ENCODE measurements at places on chromosomes 7 and 10.

DNA sequence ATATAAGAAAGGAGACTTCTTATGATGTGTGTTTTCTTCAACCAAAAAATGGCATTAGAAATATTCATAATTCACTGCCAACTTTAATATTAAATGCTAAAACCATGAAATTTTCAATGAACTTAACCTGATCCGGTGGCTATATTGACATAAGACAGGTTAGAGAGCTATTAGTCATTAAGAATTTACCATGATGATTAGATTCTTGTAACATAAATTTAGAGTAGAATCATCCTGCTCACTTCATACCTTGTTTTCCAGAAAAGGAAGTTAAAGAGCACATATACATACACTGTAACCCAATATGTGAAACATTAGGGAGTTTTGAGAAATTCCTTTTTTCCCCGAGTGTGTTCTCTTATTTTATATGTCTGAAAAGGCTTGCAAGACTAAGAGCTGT is 430.3 kb upstream of the SEMA3A start:
- DNase-seq: no peak

- peak; percentile 34 for DNase-seq
Observed at GRCh38 chr7:130367088-130367755, 13.1 kb upstream of the CPA1 start.

DNA sequence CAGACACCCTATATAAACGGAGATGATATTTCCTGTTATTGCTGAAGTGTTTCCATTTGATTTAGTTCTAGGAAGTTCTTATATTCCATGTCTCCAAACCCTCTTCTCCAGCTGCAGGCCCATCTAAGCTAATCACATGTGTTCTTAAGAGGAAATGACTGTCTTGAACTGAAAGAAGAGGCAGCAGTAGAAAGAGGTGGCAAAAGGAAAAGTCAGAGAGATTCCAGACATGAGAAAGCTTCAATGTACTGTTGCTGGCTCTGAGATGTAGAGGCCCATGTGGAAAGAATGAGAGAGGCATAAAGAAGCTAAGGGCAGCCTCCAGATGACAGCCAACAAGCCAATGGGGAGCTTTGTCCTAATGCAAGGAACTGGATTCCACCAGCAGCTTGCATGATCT is 287.2 kb downstream of the GFRA1 start:
- DNase-seq: no peak

- DNase-seq: no peak
Observed at GRCh38 chr7:157986051-157986450, 601.6 kb downstream of the PTPRN2 start.

- no peak for DNase-seq
Observed at GRCh38 chr7:100222445-100223132, 2.8 kb downstream of the PVRIG start.

DNA sequence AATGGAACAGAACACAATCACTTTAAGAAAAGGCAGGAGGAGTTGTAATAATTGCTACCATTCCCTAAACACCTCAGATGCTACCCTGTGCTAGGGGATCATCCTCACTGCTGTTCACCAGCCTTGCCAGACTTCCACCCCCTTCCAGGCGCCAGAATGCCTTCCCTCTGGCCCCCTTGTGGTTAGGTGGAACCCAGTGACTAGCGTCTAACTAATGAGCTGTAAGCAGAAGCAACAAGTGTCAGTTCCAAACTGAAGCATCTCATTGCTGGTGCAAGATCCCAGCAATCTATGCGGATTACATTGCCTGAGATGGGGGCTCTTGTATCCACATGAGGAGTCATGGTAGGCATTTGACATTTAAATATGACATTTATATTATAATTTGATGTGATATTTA is 86.6 kb downstream of the FRMD4A start:
- no peak for DNase-seq

DNA sequence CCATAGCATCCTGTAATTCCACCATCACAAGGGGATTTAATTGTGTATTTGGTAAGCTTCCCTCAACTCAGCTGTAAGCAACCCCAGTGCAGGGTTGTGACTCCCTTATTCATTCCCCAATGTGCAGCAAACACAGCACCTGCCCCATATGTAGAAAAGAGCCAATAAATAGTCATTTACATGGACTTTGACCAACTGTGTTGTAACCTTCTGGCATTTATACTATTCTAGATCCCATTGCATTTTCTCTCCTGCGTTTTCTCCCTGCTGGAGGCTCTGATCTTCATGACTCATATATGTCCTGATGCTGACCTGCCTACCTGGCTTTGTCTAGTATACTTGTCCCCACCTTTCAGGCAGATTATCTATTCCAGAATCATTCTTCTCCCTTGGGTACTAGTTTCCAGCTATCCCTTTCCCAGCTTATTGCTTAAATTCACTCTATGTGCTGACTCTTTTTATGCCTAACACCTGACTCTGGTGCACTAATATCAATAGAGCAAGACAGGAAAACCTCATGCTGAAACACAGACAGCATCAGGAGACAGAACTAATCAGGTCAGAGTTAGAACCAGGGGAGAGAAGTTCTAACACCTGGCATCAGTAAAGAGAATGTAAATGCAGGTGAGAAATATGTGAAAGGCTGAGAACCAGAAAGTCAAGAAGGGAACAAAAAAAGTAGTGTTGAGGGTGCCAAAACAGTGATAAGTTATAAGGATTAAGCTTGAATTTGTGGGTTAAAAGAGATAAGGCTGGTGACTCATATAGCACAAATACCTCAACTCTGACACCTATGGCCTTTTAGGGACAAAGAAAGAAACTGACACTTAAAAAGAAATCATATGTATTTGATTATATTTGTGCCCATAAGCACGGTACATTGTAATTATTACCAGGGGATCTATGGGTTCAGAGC is 402.7 kb downstream of the IPMK start:
- DNase-seq: no peak

DNA sequence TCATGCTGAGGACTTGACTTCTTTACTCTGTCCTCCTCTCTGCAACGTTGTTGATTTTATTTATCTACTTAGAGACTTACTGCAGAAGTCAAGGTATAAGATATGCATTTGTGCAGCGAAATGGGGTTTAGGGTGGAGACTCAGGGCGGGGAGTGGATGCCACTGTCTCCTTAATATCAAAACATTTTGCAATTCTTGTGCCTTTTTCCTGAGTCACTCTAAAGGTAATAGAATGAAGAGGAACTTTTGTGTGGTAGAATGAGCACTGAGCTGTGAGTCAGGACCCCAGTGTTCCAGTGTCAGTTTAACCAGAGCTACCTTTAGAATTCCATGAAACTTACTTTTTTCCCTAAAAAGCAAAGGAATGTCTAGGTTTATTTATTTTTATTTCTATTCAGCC is 78.2 kb downstream of the VTI1A start:
- no peak for DNase-seq

DNA sequence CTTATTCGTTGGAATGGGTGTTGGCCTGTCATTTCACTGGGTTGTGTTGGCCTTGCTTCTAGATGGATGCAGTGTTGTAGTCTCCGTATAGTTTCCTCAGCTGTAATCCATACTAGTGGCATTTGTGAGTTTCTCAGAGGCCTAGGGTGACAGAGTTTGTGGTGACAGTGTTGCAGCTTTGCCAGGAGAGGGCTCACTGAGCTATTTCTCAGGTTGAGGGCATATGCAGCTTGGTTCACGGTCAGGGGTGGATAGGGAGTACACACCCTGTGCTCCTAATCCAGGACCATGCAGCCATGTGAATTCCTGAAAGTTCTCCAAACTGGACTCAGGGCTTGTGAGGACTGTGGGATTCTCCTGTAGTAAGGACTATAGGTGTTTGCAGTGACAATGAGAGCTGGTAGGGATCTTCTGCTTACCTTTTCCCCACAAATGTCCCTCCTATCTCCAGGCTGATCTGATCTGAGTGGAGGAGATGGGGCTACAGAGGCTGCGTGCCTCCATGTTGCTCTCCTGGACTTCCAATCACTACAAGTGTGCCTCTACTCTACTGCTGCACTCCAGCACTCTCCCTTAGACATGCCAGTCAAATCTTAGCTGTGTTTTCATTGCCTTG is 229.0 kb downstream of the STK31 start:
- no peak for DNase-seq

DNA sequence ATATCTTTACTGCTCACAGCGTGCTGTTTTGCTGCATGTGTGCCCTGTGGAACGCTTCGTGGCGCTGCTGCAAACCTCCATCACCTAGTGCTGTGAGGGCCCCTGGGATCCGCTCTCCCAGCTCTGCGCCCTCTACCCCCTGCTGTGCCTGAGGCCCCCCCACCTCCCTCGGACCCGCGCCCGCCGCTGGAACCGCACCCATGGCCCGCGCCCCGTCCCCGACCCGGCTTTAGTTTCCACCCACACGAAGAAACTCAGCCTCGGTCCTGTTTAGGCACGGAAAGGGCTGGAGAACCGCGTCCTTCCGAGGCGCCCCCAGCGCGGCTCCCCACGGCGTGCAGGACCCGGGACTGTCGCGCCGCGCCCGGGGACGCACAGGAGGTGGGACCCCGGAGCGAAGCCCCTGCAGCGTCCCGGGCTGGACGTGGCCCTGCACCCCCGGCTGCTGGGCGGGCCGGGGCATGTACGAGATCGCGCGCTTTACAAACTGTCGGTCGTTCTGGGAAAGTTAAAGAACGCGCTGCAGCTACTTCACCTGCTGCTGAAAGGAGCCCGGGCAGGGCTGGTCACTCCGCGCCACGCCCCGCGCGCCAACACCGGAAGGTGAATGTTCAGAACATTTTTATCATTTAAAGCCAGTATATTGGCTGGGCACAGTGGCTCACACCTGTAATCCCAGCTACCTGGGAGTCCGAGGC is 54.3 kb downstream of the BMS1 start:
- DNase-seq: no peak

DNA sequence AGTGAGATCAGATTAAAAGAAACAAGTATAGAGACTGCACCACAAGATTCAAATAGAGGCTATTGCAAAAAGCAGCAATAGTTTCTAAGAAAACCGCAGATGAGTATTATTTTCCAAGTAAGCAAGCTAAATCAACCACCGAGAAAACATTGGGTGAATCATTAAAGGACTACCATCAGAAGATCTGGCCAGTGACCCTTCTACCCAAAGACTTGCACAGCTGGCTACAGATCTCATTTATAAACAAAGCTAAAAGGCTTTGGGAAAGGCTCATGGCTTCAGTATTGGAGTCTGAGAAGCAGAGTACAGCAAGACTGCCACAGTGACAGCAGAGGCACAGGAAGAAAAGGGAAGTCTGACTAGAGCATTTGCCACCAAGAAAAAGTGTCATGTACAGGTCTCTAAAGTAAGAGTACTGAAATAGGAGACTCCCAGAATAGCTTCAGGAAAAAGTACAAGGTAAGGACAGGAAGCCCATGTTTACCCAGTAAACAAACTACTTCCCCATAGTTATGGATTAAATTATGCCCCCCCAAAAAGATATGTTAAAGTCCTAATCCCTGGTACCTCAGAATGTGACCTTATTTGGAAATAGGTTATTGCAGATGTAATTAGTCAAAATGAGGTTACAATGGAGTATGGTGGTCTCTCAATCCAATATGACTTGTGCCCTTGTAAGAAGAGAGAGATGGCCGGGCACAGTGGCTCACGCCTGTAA is 19.0 kb downstream of the STEAP1 start:
- DNase-seq: no peak

DNA sequence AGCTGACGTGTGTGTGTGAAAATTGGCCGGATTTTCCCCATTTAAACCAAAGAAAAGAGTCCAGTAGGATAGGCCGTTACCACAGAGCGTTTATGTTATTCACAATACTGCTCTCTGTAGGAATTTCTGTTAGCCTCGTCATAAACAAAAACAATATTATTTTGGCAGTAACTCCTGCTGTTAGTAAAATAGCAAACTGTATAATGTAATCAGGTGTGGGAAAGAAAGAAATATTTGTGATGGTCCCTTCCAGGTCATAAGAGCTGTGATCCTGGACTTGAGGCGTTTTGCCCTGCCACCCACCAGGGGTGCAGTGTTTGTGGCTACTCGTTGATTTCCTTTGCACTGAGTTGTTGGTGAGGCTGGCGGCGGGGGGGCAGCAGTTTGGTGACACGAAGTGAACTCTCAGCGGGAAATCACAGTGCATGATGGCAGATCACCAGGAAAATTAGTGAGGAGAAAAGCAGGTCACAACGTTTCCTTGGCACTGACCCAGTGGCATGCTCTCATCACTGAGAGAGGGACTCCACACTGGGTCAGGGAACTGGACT is 2.8 kb downstream of the EEPD1 start:
- no peak for DNase-seq
